ENCODE measurements at places on chromosomes 5 and 9.

- no peak for DNase-seq
These were observed 414.9 kb downstream of the ENC1 start for GRCh38 chr5:74225587-74225986.

GRCh38 chr5:180908400-180908799 lies 9.4 kb downstream of the BTNL8 start:
- DNase-seq = no peak

DNA sequence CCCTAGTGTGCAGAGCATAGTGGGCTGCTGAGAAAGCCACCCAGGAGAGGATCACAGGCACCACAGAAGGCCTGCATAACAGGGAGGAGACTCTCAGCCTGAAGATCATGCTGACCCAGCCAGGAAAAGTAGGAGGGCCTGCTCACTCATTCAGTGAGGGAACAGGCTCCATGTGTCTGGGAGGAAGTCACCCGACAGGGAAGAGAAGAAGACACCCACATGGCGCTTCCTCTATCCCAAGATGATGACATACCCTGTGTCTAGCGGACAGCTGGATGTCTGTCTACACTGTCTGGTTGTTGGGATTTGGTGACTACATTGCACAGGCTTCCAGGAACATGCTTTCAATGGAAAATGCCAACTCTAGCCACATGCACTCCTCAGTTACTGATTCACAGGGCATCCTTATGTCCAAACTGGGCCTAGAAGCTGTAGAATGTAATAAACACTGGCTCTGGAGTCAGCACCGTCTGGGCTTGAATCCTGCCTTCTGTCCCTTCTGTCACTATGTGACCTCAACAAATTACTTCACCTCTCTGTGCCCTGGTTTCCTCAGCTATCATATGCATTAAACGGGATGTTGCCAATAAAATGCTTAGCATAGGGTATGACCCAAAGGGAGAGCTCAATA lies 47.6 kb downstream of the KLHL3 start:
- DNase-seq = no peak

GRCh38 chr5:181204826-181205760 lies at the start of gene TRIM7:
TSS of gene TRIM7 (minus strand) at chr5:181205196. CDS start at chr5:181205110, 86 bp downstream.
- no peak for DNase-seq

DNA sequence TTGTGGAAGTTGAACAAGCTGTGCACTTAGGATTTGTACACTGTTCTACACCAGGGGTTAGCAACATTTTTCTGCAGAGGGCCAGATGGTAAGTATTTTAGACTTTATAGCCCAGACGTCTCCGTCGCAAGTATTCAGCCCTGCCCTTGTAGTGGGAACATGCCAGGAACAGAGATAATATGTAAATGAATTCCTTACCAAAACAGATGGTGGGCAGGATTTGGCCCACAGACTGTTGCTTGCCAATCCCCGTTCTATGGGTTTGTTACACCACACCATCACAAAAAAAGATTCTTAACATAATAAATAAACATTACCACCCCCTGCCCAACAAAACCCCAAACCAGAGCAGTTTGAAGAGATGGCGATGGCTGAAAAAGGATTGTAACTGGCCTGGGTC lies 74.3 kb downstream of the AMBP start:
- DNase-seq = no peak

DNA sequence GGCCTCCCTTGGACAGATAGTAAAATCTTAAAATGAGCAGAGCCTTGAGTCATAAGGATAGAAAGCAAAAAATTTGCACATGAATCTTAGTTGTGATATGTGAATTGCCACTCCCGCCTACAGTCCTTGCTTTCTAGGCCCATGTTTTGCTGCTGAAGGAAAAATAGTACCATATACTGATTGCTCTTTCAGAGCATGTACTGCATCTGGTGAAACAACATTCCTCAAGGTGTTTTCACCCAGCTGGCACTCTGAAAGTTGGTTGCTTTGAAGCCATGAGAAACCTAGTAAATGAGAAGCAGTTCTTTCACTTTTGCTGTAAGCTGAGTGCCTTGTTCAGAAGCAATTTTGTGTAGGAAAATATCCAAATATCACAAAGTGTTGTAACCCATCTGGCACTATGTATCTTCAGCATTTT lies 10.3 kb downstream of the CDC37L1 start:
- no peak for DNase-seq

- no peak for DNase-seq
These were observed 456.5 kb downstream of the ZSWIM6 start for GRCh38 chr5:61788548-61788947.

DNA sequence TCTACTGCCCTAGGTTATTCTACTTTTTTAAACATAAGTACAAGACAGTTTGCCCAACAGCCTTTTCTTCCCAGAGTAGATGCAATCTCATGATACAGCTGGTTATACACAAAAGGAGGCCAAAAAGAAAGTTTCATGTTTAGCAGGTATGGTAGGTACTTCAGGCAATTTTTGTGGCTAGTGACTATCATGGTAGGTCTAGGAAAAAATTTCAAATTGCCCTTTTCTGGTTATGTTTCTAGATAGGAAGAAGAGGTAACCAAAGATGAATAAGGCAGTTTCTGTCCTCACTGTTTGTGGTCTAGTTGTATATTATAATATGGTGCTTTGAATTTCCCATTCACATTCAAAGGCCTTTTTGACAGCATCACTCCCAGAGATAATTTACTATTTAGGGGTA lies 19.7 kb downstream of the MEGF9 start:
- no peak for DNase-seq

DNA sequence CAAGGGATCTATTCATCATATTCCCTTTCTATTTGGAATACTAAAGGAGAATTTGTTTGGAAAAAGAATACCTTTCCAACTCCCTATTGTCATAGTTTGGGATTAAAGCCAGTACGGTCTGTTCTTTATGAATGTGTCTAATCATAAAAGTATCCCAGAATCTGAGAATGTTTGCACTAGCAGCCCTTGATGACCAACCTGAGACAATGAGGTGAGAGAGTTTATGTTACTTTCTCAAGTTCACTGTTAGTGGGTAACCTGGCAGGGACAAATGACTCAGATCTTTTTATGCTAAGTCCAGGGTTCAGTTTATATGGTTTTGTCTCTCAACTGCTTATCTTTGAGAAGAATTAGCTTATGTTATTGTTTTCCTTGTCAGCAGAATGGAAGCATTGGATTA lies 25.3 kb upstream of the TLR4 start:
- DNase-seq = no peak

DNA sequence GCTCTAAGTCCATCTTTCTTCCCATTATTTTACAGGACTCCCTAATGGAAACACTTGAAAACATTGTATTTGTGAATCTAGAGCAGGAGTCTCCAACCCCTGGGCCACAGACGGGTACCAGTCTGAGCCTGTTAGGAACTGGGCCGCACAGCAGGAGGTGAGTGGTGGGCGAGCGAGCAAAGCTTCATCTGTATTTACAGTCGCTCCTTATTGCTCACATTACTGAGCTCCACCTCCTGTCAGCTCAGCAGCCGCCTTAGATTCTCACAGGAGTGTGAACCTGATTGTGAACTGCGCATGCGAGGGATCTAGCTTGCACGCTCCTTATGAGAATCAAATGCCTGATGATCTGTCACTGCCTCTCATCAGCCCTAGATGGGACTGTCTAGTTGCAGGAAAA lies 111.0 kb downstream of the MED27 start:
- no peak for DNase-seq

- DNase-seq = no peak
These were observed 6.5 kb downstream of the CDO1 start for GRCh38 chr5:115809946-115810345.

- no peak for DNase-seq
These were observed 105.8 kb downstream of the GDA start for GRCh38 chr9:72254901-72255545.

- no peak for DNase-seq
These were observed 417.4 kb downstream of the CETN3 start for GRCh38 chr5:89992201-89992600.

DNA sequence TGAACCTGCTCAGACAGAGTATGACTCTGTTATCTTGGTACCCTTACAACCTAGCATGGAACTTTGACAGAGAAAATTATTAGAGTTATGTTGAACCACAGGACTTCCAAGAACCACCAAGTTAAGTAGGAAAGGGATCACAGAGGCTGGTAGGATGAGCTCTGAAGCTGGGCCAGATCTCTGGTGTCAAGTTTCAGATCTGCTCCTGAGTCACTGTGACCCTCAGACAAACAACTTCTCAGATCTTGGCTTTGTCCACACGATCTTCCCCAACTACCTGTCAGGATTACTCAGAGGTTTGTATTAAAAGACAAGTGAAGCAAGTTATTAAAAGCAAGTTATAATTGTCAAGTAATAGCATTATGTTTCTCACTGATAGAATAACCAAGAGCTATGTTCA lies 189.0 kb downstream of the SEC61B start:
- no peak for DNase-seq

All from hepatic stellate cell (primary cell).